ENCODE measurements at places on chromosomes 1 and 21. TPM values are rescaled to one million over a fixed set of nuclear protein-coding genes. Genes with fewer than 3 reads are reported as not detected.

The TFF3 gene
- 4.8 TPM for total RNA-seq

DNA sequence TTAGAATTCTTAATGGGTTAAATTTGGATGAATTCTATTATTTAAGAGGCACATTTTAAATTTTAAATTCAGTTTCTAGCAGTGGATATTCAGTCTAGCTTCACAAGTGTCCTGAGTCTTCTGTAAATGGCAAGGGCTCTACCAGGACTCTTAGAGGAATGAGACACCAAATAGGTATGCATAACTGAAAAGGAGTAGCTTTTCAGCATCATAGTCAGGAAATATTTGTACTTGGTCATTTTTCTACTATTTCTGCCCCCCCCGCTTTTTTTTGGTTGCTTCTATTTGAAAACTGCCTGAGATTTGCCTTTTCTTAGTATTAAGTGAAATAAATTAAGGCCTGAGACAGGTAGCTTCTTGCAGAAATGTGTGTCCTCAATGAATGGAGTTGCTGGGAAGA lies 80.2 kb downstream of the MAST2 start:
- DNase-seq, result no peak

GRCh38 chr1:15204931-15205330 lies 42.1 kb upstream of the FHAD1 start:
- no peak for DNase-seq

DNA sequence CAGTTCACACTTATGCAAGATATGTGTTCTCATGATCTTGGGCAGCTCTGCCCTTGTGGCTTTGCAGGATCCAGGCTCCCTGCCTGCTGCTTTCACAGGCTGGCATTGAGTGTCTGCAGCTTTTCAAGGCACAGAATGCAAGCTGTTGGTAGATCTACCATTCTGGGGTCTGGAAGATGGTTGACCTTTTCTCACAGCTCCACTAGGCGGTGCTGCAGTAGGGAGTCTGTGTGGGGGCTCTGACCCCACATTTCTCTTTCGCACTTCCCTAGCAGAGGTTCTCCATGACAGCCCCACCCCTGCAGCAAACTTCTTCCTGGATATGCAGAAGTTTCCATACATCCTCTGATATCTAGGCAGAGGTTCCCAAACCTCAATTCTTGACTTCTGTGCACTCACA lies 500.5 kb downstream of the BRINP3 start:
- DNase-seq, result no peak

DNA sequence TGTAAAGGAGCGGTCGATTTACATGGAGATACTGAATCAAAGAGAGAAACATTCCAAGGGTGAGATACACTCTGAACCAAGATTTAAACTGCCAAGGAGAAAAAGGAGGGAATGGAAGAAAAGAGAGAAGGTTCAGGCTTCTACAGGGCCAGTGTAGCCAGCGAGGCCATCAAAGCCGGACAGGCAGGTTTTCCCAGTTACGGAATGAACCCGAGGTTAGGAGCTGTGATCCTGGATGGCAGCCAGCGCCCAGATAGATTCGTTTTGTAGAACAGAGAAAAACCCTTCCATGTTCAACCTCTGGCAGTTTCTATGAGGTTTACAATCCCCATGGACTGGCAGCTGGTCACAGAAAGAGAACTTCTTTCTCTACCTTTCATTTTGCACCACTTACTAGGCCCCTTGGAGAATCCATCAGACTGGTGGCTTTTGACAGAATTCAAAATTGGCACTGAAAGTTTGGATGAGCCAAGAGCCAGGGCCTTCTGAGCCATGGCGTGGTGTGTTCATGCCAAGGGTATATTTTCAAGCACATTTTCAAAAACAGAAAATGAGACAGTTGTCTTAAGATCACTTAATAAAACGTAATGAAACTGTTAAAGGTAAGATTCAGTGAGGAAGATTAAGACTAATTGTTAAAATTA lies 171.5 kb downstream of the RUNX1 start:
- DNase-seq, result no peak

The TPTE gene
- not detected for total RNA-seq

GRCh38 chr1:167107456-167107855 lies 13.6 kb downstream of the STYXL2 start:
- DNase-seq, result no peak

GRCh38 chr21:33013626-33014025 lies 12.1 kb upstream of the OLIG2 start:
- no peak for DNase-seq

The NEGR1 gene
- total RNA-seq, result 5.2 TPM

The CHAF1B gene
- 0.62 TPM for total RNA-seq

DNA sequence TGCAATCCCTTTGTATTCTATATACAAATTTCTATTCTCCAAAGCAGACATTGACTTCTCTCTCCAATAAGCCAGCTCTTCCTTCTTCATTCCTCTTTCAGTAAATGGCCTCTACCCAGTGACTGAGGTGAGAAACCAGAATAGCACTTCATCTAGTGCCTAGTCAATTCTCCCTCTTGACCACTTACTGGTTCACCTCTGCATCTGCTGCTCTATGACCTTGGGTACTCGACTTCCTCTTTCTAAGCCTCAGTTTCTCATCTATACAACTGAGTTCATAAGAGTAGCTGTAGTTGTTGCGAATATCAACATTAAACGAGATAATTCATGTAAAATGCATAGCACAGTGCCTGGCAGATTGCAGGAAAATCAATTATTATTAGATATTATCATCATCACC lies 12.4 kb downstream of the LYST start:
- DNase-seq, result no peak

DNA sequence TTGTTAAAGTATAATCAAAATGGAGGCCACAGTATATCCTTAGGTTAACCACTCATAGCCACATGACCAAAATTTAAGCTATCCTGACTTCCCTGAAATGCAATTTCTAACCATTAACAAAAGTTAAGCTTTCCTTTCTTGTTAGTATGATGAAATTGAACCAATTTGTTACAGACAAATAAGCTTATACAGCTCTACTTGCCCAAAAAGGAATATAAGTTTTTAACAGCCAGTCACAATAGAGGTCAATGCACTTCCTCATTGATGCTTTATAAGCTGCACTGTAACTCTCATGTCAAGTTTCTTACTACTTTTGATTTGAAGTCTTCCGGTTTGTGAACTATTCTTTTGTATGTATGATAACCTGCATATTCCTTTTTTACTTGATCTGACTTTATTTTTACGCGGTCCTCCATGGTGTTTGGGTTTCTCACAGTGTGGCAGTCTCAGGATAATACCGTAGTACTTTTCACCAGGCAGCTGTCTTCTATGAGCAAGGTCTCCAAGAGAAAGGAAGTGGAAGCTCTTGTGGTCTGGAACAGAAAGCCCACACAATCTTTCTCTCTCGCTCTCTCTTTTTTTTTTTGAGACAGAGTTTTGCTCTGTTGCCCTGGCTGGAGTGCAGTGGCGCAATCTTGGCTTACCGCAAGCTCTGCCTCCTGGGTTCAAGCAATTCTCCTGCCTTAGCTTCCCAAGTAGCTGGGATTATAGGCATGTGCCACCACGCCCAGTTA lies 331.6 kb downstream of the SRGAP2C start:
- no peak for DNase-seq

DNA sequence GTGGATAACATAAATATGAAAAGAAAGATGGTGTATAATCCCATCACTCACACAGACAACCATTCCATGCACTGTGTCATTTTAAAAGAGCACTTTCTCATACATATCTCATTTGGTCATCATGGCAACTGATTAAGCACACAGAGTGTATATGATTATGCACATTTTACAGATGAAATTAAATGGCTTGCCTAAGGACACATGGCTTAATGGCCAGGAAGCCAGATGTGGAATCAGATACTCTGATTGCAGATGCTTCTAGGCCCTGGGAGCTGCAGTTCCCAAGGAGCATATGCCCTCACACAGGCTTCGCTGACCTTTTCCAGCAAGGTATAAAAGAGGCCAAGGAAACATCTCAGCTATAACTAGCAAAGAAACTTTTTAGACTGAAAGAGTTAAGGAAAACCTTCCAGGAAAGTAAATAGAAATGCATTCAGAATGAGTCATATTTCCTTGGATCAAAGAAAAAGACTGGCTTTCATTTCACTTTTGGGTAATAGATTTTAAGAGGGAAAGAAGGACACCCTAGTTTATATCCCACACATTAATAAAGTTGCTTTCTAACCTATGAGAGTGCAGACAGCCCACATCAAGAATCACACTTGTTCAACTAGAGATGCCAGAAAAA lies 19.6 kb upstream of the FAM89A start:
- no peak for DNase-seq

DNA sequence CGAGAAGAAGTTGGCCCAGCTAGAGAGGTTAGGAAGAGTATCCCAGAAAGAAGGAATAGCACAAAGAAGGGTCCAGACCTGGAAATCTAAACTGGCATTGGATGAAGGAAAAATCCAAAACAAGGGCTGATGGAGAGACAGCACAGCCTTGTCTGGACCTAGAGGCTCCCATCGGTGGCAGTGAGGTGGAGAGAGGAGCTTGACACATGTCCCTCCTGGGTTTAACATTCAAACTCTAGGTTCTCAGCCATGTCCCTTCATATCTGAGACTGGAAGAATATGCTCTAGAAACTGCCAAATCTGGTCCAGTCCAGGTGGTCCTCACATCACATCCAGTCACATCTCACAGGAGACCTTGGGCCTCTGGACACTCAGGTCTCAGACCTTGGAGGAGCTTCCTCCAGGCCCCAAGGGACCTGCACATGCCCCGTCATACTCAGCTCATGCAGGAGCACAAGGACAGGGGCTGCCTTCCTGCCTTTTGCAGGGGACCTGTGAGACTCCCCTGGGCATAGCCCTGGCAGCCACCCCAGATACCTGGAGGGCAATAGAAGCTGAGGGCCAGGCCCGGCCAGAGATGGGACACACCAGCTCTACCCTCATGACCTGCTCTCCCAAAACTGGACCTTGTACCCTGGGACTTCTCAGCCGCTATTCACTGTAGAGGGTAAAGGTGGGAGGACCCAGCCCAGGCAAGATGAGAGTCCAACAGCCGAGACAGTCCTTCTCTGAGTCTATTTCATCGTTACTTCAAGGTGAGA lies 7.5 kb downstream of the TMEM125 start:
- DNase-seq, result peak; percentile 63

The EFNA1 gene
- 30.2 TPM for total RNA-seq

DNA sequence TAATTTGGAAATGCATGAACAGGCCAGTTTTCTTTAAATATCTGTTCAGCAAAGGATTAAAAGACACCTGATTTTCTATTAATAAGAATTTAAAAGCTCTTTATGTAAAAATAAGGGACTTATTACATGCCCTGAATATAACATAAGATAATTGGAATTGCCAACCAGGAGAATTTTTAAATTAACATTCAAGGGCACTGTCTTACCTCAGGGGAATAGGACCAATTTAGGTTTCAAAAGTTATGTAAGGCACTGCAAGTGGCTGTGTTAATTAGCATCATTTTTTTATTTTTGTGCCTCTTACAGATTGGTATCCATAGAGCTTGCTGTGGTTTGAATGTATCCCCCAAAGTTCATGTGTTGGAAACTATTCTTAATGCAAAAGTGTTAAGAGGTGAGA lies 1.3 kb upstream of the NEK2 start:
- no peak for DNase-seq

The KRTAP26-1 gene
- not detected for total RNA-seq

The SYCP1 gene
- not detected for total RNA-seq

DNA sequence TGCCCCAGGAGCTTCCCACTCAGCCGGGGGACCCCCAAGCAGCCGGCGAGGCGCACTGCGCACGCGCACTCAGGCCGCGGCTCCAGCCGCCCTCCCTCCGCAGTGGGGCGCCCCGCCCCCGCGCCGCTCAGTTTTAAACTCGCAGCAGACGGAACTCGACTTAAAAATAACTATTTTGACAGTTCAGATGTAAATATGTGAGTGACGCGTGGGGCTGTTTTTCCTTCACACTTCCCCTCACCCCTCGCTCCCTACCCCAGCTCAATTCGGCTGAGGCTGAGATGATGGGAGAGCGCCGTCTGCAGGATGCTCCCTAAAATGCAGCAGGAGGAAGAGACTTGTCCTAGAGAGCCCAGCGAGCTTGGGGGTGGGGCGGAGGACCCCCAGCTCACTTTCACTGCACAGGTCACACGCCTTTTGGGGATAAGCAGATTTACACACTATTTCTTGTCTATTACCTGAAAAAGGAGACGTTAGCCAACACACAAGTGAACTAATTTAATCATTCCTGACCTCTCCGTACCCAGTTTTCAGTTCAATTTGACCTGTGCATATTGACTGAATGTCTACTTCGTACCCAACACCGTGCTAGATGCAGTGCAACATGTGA lies 8.9 kb upstream of the LEMD1 start:
- peak; percentile 74 for DNase-seq

- DNase-seq, result peak; percentile 69
Observed at GRCh38 chr21:45505416-45506021, 36.7 kb downstream of the SLC19A1 start.

- DNase-seq, result no peak
Observed at GRCh38 chr1:2275796-2276536, 47.8 kb downstream of the SKI start.

DNA sequence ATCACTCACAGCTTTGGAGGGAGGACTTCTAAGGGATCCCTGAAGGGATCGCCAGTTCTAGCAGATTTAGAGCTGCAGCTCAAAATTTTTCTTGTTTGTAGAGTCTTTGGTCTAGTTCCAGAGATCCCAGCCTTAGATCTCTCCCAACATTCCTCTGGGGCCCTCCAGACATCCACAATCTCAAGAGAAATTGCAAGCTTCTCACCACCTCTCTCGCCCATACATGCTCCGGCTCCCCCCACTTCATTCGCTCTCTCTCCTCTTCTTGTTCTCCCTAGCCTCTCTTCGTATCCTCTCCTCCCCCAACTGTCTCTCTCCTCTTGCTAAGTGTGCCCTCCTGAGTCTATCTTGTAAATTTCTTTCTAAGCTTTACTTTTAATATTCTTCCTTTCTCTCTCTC lies 15.1 kb upstream of the TUT4 start:
- DNase-seq, result no peak

- no peak for DNase-seq
Observed at GRCh38 chr1:218498056-218498938, 153.2 kb downstream of the TGFB2 start.

The TMEM200B gene
- total RNA-seq, result 2.1 TPM

The MYBPHL gene
- total RNA-seq, result 1.2 TPM

The NOTCH2 gene
- 34.8 TPM for total RNA-seq

DNA sequence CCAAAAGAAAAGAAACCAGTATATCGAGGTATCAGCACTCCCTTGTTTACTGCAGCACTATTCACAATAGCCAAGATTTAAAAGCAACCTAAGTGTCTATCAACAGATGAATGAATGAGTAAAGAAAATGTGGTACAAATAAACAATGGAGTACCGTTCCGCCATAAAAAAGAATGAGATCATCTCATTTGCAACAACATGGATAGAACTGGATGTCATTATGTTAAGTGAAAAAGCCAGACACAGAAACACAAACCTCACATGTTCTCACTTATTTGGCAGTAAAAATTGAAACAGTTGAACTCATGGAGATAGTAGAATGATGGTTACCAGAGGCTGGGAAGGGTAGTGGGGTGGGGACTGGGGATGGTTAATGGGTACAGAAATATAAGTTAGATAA lies 4.3 kb upstream of the GNG5 start:
- no peak for DNase-seq

The INSRR gene
- 0.24 TPM for total RNA-seq

DNA sequence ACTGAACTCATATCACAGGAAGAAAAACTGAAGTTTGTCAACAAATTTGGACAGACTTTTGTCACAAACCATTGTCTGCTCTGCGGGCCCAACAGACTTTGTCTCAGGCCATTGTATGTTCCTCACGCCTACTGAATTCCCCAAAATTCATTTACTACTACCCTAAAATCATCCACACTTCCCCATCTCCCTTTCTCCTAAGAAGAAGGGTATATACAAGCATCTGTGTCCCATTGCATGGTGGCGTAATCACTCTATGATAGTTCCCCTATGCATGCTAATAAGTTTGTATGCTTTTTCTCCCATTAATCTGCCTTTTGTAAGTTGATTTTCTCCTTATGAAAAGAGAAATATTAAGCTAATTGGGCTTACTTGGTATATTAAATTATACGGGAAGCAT lies 54.9 kb upstream of the ATF3 start:
- DNase-seq, result no peak
